Smooth muscle cell of the brain vasculature (primary cell): ENCODE measurements at places on chromosomes 16 and 17.

DNA sequence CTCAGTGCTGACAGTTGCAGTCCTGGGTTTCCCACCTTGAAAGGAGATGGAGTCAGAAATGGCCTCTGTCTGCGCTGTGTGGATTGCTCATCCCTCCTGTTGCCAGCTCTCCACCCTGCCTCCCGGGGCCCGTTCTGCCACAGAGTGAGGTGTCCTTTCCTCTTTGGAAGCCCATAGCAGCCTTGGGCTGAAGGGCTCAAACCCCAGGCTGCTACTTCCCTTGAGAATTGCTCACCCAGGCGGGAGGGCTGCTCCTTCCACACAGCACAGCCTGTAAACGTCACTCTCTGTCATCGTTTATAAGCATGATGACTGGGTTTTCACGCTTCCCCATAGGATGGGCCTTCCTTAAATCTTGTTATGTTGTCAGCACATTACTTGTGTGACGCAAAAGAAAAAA, 62.7 kb downstream of the FOXK2 start:
- DNase-seq, result no peak

DNA sequence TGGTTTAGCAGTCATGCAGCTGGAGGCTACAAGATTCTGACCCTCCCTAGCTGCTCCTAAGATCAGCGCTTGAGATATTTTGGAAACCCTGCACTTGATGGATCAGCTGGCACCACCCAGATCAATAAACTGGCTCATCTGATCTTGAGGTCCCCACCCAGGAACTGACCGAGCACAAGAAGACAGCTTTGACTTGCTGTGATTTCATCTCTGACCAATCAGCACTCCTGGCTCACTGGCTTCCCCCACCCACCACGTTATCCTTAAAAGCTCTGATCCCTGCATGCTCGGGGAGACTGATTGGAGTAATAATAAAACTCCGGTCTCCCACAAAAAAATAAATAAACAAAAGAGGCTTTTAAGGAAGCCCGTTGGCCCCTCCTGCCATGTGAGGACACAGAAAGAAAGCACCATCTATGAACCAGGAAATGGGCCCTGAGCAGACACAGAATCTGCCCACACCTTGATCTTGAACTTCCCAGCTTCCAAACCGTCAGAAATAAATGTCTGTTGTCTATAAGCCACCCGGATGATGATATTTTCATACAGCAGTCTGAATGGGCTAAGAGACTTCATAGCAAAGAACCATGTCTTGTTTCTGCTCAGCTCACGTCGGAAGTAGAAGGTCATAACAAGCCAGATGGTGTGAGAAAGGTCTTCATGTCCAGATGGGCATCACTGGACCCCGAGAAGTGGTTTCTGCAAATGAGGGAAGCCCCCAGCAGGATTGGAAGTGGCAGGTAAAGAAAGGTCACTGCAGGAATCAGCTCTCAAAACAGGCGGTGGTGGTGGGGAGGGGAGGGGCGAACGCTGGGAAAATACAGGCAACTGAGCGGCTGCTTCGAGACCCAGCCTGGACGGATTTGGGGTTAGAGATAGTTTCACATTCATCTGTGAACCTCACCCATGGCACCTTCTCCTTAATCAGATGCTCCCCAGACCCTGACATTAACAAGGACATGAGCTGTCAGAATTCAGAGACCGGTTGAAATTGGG, 19.8 kb upstream of the RPH3AL start:
- DNase-seq, result no peak

DNA sequence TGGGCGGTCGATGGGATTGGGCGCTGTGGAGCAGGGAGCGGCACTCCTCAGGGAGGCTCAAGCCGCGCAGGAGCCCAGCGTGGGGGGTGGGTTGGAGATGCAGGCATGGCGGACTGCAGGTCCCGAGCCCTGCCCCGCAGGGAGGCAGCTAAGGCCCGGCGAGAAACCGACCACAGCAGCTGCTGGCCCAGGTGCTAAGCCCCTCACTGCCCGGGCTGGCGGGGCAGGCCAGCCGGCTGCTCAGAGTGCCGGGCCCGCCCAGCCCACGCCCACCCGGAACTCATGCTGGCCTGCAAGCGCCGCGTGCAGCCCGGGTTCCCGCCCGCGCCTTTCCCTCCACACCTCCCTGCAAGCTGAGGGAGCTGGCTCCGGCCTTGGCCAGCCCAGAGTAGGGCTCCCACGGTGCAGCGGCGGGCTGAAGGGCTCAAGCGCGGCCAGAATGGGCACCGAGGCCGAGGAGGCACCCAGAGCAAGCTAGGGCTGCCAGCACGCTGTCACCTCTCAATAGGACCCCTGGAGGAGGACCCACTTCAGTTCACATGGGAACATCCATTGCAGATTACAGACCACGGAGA, 20.5 kb upstream of the METTL16 start:
- no peak for DNase-seq

GRCh38 chr17:36008998-36009665, 7.8 kb upstream of the CCL15 start:
- DNase-seq, result no peak

- no peak for DNase-seq
Observed at GRCh38 chr16:2883458-2883908, 468 bp downstream of the FLYWCH2 start.

GRCh38 chr17:37741341-37742115, 3.3 kb downstream of the HNF1B start:
- no peak for DNase-seq

- no peak for DNase-seq
Observed at GRCh38 chr17:44144966-44145739, 3.4 kb downstream of the HROB start.
